ENCODE measurements at places on chromosomes 7 and 10. TPM values are rescaled to one million over a fixed set of nuclear protein-coding genes. Genes with fewer than 3 reads are reported as not detected.

The SPDYE11 gene
- not detected for total RNA-seq

The NOS3 gene
- 26.4 TPM for total RNA-seq

The HMX2 gene
- total RNA-seq: not detected

The ANKRD2 gene
- 2.1 TPM for total RNA-seq

All from epithelial cell of umbilical artery (primary cell).